ENCODE measurements at places on chromosomes 4 and X. TPM values are rescaled to one million over a fixed set of nuclear protein-coding genes. Genes with fewer than 3 reads are reported as not detected.

The CLCN4 gene
- 5.4 TPM for total RNA-seq

The MAGEB1 gene
- total RNA-seq, result not detected

The CFAP99 gene
- total RNA-seq, result not detected

The SEPTIN11 gene
- total RNA-seq, result 90.1 TPM

The RBMXL3 gene
- total RNA-seq, result not detected

The CYTL1 gene
- 121 TPM for total RNA-seq

Data from mammary microvascular endothelial cell (primary cell).